ENCODE measurements at places on chromosomes 2 and 18.

GRCh38 chr18:75041586-75041985 lies 167.4 kb downstream of the PTGR3 start:
- no peak for DNase-seq

DNA sequence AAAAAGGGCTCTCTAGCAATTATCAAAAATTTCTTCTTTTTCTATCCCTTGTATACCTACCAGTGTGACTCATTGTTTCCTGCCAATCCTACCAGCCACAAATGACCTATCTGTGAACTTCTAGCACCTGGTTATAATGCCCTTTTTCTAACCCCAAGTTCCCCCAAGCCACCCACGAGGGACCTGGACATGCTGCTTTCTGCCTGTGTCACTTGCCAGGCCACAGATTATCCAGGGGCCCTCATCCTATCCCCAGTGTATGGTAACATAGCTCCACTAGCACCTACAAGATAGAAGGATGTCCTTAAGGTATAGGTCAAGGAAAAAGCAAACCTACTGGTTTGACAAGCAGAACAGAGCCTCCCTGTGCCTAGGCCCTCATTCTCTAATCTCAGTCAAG lies 26.8 kb downstream of the AAK1 start:
- no peak for DNase-seq

DNA sequence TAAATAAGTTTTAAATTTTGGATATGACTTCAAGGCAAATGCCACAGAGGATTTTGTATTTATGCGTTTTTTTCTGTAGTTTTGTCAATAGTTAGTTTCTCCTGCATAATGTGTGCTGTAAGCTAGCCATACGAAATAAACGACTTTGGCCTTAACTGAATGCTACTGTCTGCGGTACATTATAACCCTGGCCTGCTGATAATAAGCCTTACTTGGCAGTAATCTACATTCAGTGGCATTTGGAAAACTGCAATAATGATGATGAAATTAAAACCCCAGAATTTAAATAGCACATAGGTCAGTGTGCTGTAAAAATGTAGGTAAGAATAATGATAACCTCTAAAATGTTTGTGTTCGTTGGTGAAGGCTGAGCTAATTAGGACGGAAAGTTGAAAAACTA lies 88.8 kb downstream of the LRP1B start:
- DNase-seq: no peak

GRCh38 chr2:72961036-72961720 lies 43.9 kb downstream of the EMX1 start:
- no peak for DNase-seq

GRCh38 chr2:124027182-124027581 lies 2.1 kb downstream of the CNTNAP5 start:
- DNase-seq: no peak
